ENCODE measurements at places on chromosomes 4 and X. TPM values are rescaled to one million over a fixed set of nuclear protein-coding genes. Genes with fewer than 3 reads are reported as not detected.

The MTNR1A gene
- not detected for total RNA-seq

GRCh38 chr4:56235725-56236124 lies 151.6 kb downstream of the AASDH start:
- no peaks in the 10 kb centered on the region for H3K4me1 ChIP-seq
- no peaks in the 10 kb centered on the region for H3K36me3 ChIP-seq
- no peak for DNase-seq
- H3K4me3 ChIP-seq, result no peak overlapping the region

DNA sequence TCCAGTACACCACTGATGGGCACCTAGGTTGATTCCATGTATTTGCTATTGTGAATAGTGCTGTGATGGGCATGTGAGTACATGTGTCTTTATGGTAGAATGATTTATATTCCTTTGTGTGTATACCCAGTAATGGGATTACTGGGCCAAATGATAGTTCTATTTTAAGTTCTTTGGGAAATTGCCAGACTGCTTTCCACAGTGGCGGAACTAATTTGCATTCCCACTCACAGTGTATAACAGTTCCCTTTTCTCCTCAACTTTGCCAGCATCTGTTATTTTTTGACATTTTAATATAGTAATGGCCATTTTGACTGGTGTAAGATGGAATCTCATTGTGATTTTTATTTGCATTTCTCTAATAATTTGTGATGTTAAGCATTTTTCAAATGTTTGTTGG lies 25.9 kb downstream of the CC2D2A start:
- H3K4me1 ChIP-seq, result no peaks in the 10 kb centered on the region
- no peak overlapping the region for H3K27ac ChIP-seq
- no peaks in the 10 kb centered on the region for H3K36me3 ChIP-seq

The NLGN3 gene
- total RNA-seq, result 1.3 TPM

DNA sequence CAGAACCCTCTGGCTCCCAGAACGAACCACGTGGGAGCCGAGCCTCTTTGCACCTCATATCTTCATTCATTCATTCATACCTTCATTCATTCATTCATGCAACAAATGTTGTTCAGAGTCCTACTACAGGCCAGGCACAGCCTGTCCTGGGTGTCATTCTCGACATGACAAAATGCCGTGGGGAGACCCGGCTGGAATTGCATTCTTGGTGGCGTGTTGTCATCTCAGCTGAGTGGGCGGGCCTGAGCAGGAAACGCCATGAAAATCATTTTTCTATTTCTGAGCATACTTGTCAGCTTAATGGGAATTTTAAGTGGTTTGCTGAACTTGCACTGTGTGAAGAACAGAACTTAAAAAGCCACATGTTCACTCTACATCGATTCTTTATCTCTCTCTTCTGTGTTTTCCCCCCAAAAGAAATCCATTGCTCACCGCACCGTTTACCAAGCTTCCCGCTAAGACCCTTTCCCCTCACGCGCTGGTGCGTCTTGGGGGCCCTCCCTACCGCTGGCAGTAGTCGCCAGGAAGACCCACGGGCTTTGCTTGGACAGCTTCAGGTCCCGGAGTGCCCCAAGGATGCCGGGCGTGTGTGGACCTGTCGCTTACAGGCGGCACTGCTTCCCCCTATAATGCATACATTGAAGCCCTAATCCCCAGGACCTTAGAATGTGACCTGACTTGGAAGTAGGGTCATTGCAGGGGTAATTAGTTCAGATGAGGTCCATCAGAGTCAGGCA lies 41.6 kb upstream of the HMX1 start:
- no peak overlapping the region for H3K4me3 ChIP-seq

GRCh38 chrX:153900831-153901752 lies 3.4 kb upstream of the AVPR2 start:
- no peaks in the 10 kb centered on the region for H3K27me3 ChIP-seq
- peak; percentile 72 for DNase-seq
- no peak overlapping the region for H3K4me3 ChIP-seq
- H3K36me3 ChIP-seq, result no peaks in the 10 kb centered on the region
- H3K27ac ChIP-seq, result no peak overlapping the region
- H3K4me1 ChIP-seq, result peaks cover 13% of the 10 kb centered on the region

GRCh38 chr4:16043642-16044498 lies 40.0 kb downstream of the PROM1 start:
- no peak overlapping the region for H3K27ac ChIP-seq
- H3K4me3 ChIP-seq, result no peak overlapping the region
- no peaks in the 10 kb centered on the region for H3K4me1 ChIP-seq
- no peak for DNase-seq
- H3K27me3 ChIP-seq, result peaks cover 2% of the 10 kb centered on the region

The TASL gene
- total RNA-seq, result 8.0 TPM

DNA sequence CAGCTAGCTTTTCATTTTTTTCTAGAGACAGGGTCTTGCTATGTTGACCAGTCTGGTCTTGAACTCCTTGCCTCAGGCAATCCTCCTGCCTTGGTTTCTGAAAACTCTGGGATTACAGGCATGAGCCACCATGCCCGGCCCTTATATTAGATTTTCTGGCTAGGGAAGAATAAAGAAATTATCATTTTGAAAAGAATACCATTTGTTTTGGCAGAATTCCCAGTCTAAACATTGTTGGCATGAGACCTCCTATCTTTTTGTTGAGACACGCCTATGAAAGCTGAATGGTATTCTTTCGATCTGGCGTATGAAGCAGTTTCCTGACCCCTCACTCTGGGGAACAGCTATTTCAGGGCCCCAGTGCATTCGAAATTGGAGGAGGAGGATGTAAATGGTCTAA lies 107.0 kb downstream of the REPS2 start:
- H3K36me3 ChIP-seq, result no peaks in the 10 kb centered on the region
- no peak overlapping the region for H3K27ac ChIP-seq
- no peak overlapping the region for H3K4me3 ChIP-seq
- H3K27me3 ChIP-seq, result no peaks in the 10 kb centered on the region
- H3K4me1 ChIP-seq, result no peaks in the 10 kb centered on the region

- H3K36me3 ChIP-seq, result no peaks in the 10 kb centered on the region
- H3K4me1 ChIP-seq, result no peaks in the 10 kb centered on the region
- H3K4me3 ChIP-seq, result no peak overlapping the region
- DNase-seq, result no peak
These were observed 14.4 kb upstream of the FAM9A start for GRCh38 chrX:8815460-8816065.

DNA sequence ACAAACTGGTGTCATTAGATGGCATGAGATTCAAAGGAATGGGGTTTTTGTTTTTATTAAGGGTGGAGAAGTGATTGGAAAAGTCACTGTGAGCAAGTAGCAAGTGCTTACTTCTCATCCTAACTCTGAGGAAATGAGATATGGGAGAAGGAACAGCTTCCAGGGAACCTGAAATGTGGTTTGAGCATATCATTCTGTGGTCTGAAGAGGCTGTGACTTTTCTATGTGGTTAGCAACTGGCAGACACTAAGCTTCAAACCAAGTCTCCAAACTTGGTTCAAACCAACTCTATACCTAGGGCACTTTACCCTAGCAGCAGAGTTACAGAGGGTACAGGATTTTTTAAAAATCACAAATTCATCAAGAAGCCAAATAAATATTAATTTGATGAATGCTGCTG lies 58.2 kb downstream of the DCLK2 start:
- no peaks in the 10 kb centered on the region for H3K4me1 ChIP-seq
- no peak overlapping the region for H3K4me3 ChIP-seq
- no peak for DNase-seq
- H3K27me3 ChIP-seq, result no peaks in the 10 kb centered on the region

DNA sequence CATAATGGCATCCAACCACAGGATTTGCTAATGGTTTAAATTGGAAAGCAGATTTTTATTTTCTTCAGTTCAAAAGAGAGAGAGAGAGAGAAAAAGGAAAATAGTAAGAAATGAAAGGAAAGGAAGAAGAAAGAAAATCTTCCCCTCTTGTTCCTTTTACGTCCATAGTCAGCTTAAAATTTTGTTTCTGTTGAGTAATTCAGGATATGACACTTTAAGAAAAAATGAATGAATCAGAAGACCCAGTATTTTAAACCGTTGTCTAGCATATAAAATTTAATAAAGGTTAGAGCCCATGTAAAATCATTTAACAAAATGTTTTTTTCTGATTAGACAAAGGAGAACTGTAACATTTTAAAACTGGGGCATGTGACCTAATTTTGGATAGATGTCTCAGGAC lies 391.8 kb upstream of the EPHA5 start:
- H3K27me3 ChIP-seq, result no peaks in the 10 kb centered on the region
- H3K27ac ChIP-seq, result no peak overlapping the region
- H3K4me1 ChIP-seq, result no peaks in the 10 kb centered on the region

DNA sequence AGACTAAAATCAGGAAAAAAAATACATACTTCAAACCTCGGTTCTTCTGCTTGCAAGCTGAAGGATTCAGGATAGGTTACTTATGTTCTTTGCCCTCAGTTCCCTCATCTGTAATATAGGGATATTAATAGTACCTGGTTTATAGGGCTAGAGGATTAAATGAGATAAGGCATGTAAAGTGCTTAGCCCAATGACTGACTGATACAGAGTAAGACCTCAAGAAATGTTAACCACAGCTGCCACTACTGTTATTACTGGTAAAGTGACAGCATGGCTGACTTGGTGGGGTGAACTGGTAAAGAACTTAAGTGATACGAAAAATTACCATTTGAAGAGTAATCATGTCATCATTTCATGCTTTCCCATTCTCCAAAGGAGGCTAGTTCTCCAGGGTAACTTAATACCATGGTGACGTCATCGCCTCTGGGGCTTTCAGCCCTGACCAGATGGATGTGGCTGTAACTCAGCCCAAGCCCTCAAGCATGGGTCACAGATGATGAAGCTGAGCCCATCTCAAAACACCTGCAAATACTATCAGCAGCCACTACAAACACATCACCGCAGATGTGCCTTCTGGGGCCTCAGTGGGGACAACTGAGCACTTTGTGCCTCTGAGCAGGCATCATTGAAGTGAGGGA lies 44.5 kb upstream of the SCML1 start:
- H3K27ac ChIP-seq, result no peak overlapping the region
- DNase-seq, result no peak
- no peaks in the 10 kb centered on the region for H3K4me1 ChIP-seq

The ASMT gene
- not detected for total RNA-seq

The SLC10A4 gene
- total RNA-seq, result 1.6 TPM

GRCh38 chr4:80202190-80202711 lies 4.9 kb downstream of the PRDM8 start:
- peak; percentile 90 for DNase-seq
- H3K36me3 ChIP-seq, result no peaks in the 10 kb centered on the region
- peaks cover 57% of the 10 kb centered on the region for H3K27me3 ChIP-seq
- peak overlapping the region; percentile 29 for H3K27ac ChIP-seq
- H3K4me3 ChIP-seq, result peak overlapping the region; percentile 57

DNA sequence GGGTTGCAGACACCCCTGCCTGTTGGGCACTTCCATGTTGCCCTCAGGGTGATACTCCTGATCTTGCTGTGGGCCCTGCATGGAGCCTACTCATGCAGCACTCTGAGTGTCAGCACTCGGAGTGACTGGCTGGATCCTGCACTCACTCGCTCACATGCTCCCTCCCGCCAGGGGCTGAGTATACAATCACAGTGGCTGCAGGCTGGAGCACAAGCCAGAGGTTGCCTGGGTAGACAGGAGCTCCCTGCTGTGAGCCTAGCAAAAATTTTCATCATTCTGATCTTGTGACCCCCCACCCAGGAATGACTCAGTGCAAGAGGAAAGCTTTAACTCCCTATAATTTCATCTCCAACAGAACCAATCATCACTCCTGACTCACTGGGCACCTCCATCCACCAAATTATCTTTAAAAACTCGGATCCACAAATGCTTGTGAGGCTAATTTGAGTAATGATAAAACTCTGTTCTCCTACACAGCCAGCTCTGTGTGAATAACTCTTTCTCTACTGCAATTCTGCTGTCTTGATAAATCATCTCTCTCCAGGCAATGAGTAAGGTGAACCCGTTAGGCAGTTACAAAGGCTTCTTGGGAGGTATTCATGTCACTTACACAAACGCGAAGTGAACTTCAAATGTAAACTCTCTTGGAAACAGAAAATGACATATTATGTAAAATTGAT lies 1180.8 kb upstream of the PABPC4L start:
- H3K4me3 ChIP-seq, result no peak overlapping the region
- no peak overlapping the region for H3K27ac ChIP-seq
- H3K36me3 ChIP-seq, result no peaks in the 10 kb centered on the region
- no peaks in the 10 kb centered on the region for H3K4me1 ChIP-seq
- H3K27me3 ChIP-seq, result no peaks in the 10 kb centered on the region
- DNase-seq, result no peak
